ENCODE measurements at places on chromosomes 3 and 15. TPM values are rescaled to one million over a fixed set of nuclear protein-coding genes. Genes with fewer than 3 reads are reported as not detected.

PRRT3 gene
- total RNA-seq: 3.5 TPM

ARID3B gene
- 63.6 TPM for total RNA-seq

CLDN1 gene
- total RNA-seq: not detected

EFCAB12 gene
- total RNA-seq: 0.56 TPM

IRAK2 gene
- 3.0 TPM for total RNA-seq

EIF5A2 gene
- total RNA-seq: 12.3 TPM

DNA sequence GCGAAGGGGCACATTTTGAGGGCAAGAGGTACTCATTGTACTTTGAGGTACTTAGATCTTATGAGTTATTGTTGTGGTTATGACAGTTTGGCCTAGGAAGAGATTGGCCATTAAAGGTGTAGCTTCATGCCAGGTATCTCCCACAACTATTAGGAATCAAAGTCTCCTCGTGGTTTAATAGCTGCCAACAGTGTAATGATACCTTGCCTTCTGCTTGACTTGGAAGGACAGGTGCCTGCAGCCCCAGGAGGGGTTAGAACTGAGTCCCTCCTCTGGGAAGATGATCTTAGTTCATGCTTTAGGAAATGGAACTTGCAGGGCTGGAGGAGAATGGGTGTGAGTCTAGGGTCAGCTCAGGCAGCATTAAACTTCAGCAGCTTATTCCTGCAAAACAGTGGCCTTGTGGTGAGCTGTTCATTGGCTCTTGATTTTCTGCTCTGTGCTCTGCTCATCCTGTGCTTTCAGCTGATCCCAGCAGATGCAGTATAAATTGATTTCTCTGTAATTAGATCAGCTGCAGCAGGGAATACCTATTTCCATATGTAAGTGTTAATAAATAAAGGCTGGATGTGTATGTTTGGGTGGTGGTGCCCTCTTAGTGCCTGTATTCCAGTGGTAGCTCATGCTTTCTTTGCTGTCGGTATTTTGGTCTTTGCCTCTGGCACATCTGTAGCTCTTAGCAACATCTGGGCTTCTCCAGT lies 40.5 kb downstream of the ZNF609 start:
- DNase-seq: no peak

DNA sequence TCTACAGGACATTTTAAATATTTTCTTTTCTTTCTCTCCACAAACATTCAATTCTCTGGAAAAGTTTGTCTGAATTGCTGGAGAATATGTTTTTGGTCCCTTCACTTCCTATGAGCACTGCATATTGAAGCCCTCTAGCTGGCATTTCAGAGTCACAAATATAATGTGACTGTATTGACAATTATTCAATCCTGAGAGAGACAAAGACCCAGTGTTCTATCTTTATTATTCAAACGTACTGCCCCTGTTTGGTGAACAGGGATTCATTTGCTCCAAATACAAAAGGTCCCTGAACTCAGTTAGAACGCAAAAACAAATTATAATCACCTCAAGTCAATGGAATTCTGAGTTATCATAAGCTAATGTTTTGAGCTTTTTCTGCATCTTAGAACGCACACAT lies 173.1 kb upstream of the CDIN1 start:
- no peak for DNase-seq

DNA sequence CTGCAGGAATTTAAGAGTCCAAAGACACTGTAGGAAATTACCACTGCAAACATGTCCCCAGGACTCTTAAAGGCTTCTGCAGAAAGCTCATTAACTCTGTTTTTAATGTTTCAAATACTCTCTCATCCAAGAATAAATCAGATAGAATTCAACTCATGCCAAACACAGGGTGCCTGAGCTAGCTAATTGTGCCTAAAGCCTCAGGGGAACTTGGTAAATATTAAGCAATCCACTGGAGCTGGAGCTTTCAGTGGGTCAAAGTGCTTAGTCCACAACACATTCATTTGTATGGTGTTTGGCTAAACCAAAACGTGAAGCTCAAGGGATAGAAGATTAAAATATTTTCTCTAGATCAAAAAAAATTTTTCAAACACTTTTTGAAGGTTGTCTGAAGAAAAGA lies 131.4 kb downstream of the THRB start:
- DNase-seq: no peak

GRCh38 chr3:46375218-46375617 lies 4.5 kb downstream of the CCR5 start:
- DNase-seq: no peak

DNA sequence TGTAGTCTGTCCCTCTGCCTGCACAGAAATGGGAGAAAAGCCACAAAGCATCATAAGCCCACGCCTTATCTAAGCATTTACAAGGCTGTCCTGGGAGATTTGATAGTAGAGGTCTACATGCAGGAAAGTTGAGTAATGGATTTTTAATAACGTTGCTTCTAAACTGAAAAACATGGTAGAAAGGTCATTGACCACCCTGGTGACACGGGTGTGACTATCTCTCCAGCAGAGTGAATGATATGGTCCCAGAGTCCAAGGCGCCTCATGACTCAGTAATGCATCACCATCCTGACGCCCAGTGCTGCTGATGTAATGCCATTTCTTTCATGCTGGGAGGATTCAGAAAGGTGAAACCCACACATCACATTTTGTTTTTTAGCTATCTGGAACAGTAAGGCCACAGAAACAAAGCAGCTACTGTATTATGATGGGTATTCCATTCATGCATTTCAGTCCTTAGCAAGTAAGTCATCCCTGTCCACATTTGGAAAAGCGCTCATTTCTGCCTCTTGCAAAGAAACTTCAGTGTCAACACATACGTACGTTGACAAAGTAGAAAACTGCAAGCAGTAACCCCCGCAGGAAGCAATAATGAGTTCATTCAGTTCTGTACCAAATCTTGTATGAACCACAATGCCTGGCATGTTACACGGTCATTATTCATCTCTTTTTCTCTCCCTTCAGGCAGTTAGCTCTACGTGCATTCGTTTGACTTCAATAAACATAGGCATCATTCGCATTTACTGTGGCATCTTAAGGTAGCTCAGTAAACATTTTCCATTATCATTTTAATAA lies 483.5 kb downstream of the GABRG3 start:
- no peak for DNase-seq

GRCh38 chr15:92840149-92840548 lies 60.0 kb upstream of the CHD2 start:
- DNase-seq: no peak

DNA sequence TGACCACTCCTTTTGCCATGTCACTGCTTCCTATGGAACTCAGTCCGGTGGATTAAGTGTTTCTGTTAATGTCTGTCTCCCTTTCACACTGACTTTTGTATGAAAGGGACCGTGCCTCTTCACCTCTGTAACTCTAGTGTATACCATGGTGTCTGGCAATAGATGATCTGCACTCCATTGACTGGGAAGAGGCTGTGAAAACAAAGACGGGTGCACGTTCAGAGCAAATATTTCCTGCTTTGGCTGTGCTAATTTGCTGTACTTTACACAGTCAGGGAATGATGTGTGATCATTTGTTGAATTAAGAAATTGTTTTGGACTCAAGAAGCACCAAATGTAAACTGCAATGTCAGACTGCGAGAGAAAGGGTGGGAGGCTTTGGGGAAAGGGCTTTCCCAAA lies 315.2 kb downstream of the RORA start:
- no peak for DNase-seq

DNA sequence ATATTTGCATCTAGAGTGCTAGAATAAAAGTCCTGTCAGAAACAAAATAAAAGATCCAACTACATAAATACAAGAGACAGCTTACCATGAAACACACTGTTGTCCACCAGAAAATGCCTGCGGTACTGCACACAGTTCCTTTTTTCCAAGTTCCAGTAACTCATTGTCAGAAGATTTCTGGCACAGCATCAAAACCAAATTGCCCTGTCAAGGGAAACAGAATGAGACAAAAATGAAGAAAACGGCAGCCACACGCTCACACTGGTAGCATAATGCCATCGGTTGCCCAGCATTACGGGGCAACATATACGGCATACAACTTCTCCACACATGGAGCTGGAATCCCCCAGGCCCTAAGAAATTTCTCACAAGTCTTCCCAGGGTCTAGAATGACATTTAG lies 40.8 kb downstream of the PLCH1 start:
- no peak for DNase-seq

DNA sequence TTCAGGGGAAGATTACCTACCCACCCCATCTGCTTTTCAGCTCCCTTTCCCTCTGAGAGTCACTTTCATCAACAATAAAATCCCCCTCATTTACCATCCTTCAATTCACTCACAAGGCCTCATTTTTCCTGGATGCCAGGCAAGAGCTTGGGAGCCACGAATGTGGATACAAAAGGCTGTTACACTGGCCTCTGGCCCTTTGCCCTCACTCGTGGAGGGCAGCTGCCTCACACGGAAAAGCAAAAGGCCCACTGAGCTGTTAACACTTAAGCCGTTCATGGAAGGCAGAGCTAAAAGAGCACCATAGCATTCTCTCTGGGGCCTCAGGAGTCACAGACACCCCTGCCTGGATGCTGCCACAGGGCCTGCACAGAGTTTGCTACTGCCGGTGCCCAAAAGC lies 102.4 kb upstream of the TUSC7 start:
- DNase-seq: no peak

DNA sequence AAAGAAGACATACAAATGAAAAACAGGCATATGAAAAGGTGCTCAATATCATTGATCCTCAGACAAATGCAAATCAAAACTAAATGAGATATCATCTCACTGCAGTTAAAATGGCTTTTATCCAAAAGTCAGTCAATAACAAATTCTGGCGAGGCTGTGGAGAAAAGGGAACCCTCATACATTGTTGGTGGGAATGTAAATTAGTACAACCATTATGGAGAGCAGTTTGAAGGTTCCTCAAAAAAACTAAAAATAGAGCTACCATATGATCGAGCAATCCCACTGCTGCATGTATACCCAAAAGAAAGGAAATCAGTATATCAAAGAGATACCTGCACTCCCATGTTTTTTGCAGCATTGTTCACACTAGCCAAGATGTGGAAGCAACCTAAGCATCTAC lies 165.8 kb downstream of the PLCL2 start:
- DNase-seq: no peak

DNA sequence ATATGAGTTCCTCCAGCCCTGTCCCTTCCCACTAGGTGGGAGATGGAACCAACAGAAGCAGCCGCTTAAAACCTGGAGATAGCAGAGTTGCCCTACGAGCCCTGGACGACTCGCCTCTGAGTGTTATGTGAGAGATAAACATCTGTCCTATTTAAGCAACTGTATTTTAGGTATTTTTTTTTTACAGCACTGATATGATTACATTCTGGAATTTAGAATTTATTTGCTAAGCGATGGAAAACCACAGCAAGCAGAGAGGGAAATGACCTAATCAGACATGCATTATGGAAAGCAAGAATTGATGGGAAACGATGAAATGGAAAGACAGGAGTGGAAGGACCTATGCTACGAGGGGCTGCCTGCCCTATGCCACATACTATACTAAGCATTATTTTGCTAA lies 379.0 kb upstream of the IL12A start:
- DNase-seq: no peak

- DNase-seq: no peak
Observed at GRCh38 chr15:44075535-44075934, 119.5 kb downstream of the FRMD5 start.

GRCh38 chr3:123692041-123692440 lies 107.2 kb upstream of the HACD2 start:
- no peak for DNase-seq

GRCh38 chr3:109328202-109328601 lies 9.1 kb downstream of the DPPA4 start:
- DNase-seq: no peak

All from activated CD8-positive, alpha-beta memory T cell treated with anti-CD3 and anti-CD28 coated beads, Interleukin-2, amount 10 ng/mL, durations not matched to agents 7 days and 5 days (primary cell).